ENCODE measurements at places on chromosomes 3 and 15.

DNA sequence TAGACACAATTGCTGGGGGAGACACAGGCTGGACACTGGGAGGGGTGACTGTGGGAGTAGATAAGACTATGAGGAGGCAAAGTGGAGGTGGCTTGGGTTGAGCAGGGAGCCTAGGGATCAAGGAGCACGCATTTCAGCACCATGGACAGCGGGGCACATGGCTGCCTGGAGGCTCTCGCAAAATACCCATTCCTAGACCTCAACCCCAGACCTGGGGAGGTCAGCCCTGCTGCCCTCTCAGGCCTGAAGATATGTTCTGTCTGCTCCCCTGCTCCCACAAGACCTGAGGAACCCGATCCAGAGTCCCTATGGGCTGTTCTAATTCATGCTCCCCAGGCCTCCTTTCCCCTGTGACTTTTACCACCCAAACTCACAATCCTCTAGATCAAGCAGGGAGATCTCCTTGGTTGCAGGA, 16.0 kb upstream of the CPEB1 start:
- DNase-seq = no peak

GRCh38 chr3:105733356-105733755, 135.5 kb downstream of the CBLB start:
- DNase-seq = no peak

DNA sequence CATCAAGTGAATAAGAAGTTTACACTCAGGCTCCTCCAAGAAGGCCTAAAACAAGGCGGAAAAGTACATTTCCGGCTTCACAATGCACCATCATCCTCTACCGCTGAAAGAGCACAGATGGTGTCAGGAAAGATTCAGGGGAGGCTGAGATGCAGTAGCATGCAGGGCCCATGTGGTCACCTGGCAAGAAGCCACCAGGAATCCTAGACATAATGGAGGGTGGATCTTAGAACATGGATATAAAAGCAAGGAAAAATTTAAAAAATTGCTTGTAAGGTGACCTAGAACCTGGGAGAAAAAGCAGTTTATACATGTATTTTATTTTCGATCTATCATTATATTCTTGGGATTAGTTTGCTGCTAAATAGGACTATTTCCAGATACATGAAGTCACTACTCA, 21.9 kb upstream of the OTOL1 start:
- DNase-seq = no peak

DNA sequence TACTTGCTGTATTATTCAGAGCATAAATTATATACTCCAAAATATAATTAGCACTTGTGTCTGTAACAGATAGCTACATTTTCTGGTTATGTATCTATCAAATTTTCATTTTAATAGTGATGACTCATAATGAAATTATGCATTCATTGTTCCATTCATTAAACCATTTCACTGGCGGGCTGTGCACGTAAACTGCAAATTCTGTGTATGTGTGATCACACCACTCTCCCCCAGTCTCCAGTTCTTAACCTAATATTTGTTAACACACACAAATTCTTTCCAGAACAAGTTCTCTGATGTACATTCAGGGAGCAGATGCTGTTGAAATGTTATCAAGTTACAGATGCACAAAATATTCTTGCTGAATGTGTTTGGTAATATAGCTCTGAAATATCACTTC, 3.8 kb upstream of the KCNMB2 start:
- DNase-seq = peak; percentile 9

GRCh38 chr3:191263850-191264249, 64.8 kb downstream of the OSTN start:
- no peak for DNase-seq

DNA sequence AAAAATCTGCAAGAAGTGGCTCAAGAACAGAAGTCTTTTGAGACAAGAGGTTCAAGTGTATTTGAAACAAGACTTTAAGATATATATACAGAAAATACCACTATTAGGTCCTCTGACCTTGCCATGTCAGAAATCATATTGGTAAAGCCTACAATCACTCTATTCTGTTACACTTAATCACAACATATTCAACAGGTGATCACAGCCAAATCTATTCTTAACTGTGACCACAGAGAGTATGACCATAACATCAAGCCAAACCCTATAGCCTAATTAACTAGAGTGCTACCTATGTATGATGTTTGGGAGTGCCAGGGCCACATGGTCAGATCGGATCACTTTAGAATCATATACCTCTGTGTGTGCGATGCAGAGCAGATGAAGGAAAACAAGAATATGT, 2.2 kb downstream of the DNAJC19 start:
- DNase-seq = no peak

DNA sequence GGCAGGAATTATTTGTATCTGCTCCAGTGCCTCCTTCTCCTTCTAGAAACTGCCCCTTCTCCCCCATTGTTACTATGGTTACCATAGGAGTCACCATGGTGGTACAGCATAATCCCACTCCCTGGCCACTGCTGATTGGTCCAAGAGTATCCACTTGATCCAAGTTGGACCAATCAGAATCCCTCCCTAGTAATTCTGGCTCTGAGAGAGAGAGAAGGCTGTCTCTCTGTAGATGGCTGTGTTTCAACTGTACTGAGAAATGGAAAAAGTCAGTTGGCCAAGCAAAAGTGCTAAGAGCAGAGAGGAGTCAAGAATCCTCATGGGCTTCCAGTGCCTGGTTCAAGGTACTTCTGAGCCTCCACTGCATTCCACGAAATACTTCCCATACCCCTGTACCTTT, 120.6 kb upstream of the SPATA12 start:
- DNase-seq = no peak

DNA sequence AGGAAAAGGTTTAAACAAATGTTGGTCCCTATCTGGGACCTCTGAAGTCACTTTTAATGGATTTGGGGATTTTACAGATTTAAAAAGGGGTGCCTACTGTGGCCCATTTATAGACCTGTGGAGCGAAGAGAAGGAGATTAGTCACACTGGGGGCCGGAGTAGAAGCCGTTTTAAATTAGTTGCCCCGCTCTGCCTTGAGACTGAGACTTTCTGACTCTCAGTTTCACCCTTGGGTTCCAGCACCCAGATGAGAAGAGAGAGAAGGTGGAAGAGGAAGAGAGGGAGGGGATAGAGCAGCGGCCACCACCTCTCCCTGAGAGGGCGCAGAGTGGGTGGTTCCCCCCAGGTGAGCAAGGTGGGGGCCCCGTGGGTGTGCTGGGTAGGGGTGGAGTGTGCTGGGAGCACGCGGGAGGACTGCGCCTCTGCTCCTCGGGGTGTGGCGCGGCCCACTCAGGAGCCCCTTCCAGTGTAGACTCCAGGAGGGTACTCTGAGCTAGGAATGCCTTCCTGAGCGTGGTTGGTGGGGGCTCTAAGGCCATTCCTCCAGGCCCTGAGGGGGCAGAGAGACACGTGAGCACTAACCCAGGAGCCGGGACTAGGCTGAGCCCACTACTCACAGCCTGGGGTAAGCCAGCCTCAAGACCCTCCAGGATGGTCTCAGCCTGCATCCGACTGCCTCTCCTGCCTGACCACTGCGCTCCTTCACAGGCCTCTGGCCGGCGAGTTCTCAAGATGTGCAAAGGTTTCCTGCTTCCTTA, 32.6 kb upstream of the RAB6B start:
- DNase-seq = no peak

DNA sequence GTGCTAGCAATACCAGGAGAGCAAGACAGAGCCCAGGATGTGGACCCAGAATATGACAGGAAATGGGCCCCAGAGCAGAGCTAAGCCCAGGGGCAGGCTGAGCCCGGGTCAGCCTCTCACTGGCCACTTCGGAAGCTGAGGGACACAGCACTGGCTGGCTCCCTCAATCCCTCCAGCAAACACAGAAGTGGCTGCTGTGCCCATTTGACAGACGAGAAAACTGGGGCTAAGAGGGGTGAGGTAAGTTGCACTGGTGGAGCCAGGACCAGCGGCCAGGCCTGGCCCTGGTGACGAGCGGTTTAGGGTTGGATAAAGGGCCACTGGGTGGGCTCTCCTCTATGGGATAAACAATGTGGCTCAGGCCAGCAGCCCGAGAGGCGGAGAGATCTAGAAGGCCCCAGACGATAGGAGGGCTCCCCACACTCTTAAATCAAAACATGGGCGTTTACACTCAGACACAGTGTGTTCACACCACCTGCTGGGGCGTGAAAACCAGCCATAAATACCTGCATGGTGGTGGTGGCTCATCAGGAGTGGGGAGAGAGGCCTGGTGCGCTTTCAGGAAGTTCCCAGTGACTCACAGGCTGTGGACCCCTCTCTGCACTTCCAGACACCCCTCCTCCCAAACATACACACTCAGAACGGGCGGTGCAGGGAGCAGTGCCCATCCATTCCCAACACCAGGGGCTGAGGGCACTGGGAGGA, 12.0 kb upstream of the LINGO1 start:
- no peak for DNase-seq

DNA sequence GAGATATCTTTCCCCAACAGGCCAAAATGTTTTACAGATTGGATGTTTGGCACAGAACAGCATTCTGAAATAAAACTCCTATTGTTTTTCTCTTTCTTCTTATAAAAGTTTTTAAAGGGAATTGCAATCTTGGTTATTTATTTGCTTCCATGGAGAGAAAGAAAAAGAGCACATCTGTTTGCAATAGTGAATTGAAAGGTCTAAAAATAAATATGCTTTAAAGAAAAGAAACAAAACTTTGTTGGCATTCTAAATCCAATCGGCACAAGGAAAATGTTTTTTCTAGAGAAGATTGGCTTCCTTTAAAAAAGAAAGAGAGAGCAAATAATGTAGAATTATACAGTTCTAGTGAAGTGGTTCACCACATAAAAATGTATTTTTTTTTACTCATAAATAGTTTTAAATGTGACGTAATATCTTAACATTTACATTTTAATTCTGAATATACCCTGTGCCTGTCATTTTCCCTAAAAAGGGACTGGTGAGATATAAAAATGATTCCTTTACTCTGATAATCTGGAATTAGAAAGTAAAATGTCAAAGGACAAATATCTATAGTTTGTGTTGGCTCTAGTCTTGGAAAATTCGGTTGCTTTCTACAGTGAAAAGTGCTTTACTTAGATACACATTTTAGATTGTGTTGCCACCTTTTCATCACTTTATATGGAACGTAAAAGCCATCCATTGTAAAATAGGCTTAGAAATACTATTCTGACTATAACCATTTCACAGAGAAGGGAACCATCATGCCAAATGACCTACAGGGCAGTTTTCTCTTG, 257.4 kb upstream of the CBLB start:
- DNase-seq = no peak

GRCh38 chr3:64686446-64686908, 1.3 kb downstream of the ADAMTS9 start:
- no peak for DNase-seq

DNA sequence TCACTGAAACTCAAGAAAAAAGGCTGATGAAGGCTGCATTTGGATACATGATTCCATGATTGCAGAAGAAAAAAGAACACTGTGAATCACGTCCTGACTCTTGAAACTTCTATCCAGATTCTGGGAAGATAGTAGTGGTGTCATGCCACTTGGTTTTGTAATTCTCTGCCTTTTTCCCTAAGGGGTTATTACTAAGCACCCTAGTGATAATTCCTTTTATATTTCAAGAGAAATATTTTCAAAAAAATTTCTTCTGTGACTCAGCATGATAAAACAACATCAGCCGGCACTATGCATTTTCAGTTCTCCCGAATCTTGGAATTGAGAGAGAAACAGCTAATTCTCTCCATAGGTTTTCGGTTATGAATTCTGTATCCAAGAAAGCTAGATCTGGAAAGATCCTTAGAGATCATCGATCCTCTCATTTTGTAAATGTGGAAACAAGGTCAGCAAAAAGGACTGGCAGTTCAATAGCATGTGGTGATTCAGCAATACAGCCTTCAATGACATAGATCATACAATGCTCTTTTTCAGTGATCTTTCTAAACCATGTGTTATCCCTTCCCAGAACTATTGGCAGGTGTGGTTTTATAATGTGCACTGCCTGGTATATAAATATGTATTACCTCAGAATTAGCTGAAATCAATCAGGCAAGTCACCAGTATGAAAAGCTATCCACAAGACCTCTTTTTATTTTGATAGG, 42.6 kb upstream of the TP63 start:
- no peak for DNase-seq

DNA sequence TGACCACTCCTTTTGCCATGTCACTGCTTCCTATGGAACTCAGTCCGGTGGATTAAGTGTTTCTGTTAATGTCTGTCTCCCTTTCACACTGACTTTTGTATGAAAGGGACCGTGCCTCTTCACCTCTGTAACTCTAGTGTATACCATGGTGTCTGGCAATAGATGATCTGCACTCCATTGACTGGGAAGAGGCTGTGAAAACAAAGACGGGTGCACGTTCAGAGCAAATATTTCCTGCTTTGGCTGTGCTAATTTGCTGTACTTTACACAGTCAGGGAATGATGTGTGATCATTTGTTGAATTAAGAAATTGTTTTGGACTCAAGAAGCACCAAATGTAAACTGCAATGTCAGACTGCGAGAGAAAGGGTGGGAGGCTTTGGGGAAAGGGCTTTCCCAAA, 315.2 kb downstream of the RORA start:
- DNase-seq = peak; percentile 39

DNA sequence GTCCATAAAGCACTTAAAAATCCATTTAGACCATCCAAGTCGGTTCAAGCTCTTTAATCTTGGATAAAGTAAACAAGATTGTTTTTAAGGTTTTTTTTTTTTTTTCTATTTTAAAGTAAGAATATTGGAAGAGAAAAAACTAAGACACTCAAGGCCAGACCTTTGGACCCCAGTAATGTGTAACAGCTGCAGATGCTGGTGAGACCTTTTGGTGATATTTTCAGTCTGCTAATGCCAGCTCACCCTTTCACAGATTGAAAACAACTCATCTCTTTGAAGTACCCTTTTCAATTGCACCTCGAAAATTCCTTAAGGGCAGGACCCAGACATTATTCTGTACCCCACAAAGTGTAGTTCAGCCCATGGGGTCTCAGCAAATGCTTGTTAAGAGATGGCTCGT, 260.7 kb upstream of the CTNNB1 start:
- no peak for DNase-seq

DNA sequence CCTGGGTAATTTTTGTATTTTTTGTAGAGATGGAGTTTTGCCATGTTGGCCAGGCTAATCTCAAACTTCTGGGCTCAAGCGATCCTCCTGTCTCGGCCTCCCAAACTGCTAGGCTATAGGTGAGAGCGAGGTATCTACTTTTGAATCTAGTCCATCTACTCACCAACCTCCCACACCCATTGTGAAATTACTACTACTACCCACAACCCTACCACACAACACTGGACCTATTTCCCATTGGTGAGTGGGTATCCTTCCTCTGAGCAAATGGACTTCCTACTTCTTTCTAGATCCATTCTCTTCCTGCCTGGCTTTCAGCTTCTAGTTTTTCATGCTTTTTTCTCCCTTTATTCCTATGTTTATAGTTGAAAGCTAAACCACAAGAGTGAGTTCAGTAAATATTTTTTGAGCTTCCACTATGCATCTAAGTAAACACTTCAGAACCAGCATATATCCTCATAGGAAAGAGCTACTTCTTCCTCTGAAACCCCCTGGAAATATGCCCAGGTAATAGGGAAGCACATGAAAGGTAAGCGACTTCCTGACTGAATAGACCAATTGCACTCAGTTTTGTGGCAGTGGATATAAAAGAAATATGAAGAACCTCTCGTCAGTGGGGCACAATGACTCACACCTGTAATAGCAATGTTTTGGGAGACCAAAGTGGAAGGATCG, 39.1 kb downstream of the MYO1E start:
- DNase-seq = no peak

- peak; percentile 41 for DNase-seq
These were observed 45.6 kb upstream of the LDHAL6B start for GRCh38 chr15:59160880-59161593.
